Esophagus mucosa (tissue), 1 donor: ENCODE measurements at places on chromosomes 6 and 20.

DNA sequence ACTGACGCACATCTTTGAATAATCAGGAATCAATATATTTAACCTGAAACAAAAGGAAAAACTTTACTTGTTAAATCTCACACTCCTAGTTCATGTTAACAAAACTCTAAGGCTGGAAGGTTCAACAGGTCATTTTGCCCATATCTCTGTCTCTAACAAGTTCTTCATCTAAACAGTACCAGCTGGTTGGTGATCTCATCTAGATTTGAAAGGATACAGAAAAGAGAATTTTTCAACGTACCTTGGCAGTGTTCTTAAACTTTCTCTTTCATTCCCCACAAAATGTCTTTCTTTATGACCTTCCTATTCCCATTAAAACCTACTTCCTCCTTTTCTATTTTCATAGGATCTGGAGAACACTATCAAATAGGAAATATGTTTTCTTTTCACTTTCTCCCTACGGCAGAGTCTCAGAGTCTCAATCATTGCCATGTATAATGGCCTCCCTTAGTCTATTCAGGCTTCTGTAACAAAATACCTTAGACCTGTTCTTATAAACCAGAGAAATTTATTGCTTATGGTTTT lies 111.3 kb downstream of the TBX18 start:
- ATAC-seq, result no peak

DNA sequence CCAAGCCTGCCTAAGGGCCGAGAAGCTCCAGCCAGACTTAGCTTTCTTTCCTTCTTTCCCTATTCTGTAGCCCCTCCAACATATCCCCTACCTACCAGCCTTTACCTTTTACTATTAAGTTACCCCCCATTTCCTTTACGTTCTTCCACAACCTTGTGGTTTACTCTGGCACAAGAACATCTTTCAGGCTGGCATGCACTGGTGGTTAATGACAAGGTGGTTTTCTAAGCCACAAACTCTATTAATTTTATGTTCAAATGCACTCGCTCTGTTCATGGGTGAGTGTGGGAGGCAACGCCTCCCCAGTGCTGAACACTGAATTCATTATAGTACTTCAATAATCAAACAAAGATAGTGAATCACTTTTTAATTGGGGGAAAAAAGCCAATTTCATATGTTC lies 64.4 kb downstream of the TRERF1 start:
- ATAC-seq, result no peak

DNA sequence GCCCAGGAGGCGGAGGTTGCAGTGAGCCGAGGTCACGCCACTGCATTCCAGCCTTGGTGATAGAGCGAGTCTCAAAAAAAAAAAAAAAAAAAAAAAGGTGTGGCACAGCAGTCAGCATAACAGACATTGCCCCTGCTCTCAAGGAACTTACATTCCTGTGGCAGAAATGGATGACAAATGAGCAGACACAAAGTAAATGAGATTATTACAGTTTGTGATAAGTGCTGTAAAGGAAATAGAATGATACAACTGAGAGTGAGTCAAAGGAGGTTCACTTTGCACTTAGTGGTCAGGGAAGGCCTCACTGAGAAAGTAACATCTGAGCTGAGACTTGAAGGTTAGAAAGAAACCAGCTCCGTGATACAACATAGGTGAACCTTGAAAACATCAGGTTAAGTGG lies 36.4 kb downstream of the CEP250 start:
- no peak for ATAC-seq

DNA sequence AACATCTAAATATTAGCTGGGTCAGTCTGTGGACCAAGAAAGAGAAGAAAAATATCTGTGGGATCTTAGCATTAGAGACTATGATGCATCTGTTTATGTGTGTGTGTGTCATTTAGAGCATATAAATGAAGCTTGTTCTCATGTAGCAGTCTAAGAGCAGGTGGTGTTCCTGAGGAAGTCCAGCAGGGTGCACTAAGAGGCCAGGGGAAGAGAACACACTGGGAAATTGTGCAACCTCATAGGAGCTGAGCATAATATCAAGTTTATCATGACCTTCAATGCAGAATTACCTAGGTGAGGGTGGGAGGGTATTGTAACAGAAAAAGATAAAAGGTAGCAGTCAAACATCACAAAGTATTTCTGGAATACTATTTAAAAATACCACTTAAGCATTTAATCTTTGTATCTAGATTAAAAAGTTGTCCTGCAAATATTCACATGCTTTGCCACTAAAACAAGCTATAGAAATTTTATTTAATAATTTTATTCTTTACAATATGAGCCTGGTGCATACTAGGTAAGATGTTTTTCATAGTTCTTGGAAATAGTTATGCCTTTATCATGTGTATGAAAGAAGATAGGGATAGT lies 80.5 kb downstream of the SMPDL3A start:
- peak; percentile 79 for ATAC-seq

GRCh38 chr6:134826889-134827737 lies 122.8 kb downstream of the ALDH8A1 start:
- ATAC-seq, result peak; percentile 91

- peak; percentile 41 for ATAC-seq
Measured at GRCh38 chr6:158781692-158782373, 37.3 kb downstream of the EZR start.

- no peak for ATAC-seq
Measured at GRCh38 chr20:10531848-10532247, 96.7 kb downstream of the SLX4IP start.

DNA sequence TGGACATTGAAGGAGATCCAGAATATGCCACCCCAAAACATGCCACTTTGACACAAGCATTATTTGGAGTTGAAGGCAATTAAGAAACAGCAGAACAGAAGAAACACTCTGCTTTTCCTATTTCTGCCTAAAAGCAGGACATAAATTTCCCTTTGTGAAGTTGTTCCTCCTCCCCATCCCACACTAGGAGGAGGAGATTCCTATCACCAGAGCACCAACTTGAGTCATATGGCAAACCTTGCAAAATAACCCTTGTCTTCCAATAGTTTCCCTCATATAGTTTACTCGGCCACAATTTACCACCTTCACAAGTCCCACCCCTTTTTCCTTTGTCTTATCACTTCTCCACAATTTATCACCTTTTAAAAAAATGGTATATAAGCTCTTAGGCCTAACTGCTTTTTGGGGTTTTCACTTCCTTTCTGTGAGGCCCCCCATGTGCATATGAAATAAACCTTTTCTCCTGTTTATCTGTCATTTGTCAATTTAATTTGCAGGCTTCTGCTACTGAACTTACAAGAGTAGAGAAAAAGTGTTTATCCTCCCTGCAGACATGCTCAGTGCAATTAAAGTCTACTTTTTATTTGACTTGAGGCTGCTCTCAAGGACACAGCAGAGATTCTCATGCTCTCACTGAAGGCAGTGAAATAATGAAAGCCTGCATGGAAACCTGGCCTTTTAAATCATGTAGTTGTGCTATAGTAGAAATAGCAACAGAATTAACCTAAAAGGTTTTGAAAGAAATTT lies 2.8 kb upstream of the RAB23 start:
- ATAC-seq, result no peak

DNA sequence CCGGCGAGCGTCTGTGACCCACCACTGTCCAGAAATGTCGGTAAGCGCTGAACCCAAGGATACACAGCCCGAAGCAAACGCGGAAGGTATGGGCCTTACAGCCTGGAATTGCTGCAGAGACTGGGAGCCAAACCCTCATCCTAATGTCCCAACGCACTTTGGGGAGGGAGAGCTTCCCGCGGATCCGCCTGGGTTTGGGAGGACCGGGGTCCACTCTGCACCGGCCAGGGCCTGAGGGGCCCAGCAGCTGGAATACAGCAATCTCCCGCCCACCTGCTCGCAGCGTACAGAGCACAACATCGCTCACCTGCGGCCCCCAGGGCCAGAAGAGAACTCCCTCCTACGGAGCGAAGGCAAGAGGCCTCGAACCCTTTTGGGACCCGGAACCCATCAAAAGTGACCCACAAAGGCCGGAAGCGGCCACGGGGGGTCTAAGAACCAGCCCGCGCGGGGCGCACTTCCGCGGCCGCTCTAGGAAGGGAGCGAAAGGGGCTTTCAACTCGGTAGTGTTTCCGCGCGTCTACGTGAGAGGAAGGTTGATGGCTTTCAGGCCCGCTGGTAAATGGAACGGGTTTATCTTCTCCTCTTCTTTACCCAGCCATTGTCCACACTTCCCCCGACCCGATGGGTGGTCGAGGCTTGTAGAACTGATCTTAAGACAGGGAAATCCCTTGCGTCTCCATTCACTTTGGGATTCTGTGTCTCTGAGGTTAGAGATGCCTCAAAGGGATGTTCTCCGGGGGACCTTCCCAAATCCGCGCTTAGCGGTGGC lies at the start of gene ZSCAN12:
Gene ZSCAN12 (minus strand): TSS at position 398 of the 772 bp plus-strand sequence. CDS start 1,342 bp downstream, outside the sequence.
- ATAC-seq, result peak; percentile 74

- ATAC-seq, result no peak
Measured at GRCh38 chr6:89475634-89476033, 42.7 kb downstream of the ANKRD6 start.

GRCh38 chr6:155056756-155057155 lies 61.6 kb downstream of the TIAM2 start:
- no peak for ATAC-seq

DNA sequence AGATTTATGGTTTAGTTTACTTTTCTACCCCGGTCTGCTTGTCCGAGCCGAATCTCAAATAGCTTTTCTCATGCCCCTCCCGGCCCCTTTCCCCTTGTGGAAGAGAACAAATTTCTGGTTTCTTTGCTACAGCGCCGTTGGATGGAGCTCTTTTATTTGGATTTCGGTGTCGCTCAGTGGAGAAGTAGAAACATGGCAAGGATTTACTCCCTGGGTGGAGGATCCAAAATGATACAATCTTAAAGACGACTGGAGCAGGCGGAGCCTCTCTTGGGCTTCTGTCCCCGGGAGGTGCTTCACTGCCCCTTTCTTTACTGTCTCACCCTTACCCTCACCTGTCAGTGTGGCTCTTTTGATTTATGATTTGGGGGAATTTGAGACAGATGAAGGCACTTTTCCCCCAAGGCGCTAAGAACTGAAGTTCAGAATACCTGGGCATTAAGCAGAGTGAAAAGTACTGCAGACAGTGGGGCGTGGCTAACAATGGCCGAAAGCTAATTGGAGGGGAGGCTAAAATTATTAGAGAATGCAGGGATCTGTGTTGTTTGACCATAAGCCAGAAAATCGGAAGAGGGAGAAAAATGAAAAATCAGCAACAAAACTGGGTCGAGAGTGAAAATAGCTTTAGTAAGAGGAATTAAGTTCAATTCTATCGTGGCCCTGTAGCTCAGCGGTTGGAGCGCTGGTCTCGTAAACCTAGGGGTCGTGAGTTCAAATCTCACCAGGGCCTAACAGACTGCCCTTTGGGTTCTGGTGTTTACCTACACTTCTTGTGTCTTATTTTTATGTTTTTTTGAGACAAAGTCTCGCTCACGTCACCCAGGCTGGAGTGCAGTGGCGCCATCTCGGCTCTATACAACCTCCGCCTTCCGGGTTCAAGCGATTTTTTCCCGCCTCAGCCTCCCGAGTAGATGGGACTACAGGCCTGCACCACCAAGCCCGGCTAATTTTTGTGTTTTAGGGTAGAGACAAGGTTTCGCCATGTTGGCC lies 145.1 kb upstream of the ZNF184 start:
- ATAC-seq, result peak; percentile 46

GRCh38 chr20:7933346-7933745 lies 6.9 kb downstream of the HAO1 start:
- no peak for ATAC-seq

- no peak for ATAC-seq
Measured at GRCh38 chr20:23277316-23277715, 73.3 kb upstream of the NXT1 start.

GRCh38 chr20:58845706-58846105 lies 5.0 kb downstream of the GNAS-AS1 start:
- ATAC-seq, result no peak

- ATAC-seq, result no peak
Measured at GRCh38 chr6:76518443-76518842, 446.0 kb upstream of the IMPG1 start.

DNA sequence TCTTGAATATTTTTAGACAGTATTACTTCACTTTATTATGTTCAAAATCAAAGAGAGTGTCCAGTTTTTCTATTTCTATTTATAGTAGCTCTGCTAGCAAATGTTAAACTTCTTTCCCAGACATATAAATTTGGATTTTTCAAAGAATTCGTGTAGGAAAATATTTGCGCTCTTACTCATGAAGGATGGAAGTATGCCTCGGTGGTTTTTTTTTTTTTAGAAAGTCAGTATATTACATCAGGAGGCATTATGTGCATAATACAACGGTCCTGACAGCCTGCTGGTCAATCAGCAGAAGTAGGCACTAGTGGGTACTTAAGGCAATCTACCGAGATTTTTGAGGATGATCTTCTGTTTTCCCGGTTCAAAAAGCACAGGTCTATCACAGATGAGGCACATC lies 249.3 kb downstream of the TBX18 start:
- ATAC-seq, result no peak

DNA sequence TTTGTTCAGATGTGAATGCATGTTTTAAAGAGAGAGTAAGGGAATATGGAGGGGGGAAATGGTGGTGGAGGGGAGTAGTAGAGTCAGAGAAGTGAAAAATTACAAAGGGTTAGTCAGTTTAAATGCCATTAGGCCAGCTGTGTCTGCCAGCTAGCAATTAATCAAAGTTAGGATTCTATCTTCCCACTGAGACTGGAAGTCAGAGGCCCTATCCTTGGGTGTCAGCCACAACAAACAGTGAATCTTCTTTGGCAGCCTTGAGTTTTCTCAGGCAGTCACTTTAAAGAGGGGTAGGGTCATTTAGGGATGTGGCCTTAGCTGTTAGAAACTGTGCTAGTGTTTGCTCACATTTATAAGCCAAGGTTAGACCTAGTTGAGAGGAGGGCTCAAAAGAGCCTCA lies 120.5 kb upstream of the BTBD3 start:
- no peak for ATAC-seq

DNA sequence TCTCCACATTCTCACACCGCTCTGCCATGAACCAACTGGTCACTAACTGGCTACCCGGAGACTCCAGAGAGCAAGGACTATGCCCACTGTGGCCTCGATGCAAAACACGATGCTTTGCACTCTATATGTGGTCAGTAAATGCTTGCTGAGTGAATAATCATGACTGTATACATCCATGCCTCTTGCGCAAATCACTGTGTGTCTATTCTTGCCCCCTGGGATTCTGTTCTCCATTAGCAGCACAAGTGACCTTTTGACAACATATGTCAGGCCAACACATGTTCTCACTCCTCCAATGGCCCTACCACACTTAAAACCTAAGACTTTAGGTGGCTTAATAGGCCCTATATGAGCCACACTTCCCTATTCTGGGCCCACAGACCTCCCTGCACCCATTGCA lies 16.9 kb downstream of the KIF16B start:
- ATAC-seq, result peak; percentile 64

DNA sequence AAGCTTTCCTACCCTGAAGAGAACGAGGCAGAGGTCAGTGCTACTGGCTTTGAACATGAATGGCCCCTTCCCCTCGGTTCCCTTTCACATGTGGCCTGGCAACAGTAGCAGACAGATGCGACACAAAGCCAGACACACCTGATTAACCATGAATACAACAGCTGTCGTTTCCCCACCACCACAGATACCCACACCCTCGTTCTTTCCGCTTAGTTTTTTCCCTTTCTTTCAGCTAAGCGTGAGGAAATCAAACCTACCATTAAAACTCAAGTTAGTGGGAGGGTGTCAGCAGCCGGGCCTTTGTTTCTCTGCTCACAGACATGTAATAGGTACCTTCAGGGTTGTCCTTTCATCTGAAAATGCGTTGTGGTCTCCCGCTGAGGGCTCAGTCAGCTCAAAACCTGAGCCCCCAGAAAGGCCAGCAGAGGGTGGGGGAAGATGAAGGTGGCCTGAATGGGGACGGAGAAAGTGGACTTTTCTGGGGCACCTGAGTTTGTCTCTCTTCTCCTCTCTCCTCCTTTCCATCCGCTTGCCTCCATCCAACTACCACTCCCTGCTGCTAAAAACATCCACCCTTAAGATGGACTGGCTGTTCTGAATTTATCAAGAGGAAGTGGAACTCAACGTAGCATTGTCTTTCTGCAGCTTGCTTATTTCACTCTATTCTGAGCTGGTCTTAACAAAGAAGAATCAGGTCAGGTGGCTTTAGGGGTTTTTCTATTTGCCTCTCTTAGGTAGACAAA lies 516.6 kb upstream of the JARID2 start:
- ATAC-seq, result no peak
